K562 (cell line): ENCODE measurements at places on chromosomes 1 and 21.
A peak's percentile ranks its signal among the peaks of the same experiment; 100 is the strongest.

DNA sequence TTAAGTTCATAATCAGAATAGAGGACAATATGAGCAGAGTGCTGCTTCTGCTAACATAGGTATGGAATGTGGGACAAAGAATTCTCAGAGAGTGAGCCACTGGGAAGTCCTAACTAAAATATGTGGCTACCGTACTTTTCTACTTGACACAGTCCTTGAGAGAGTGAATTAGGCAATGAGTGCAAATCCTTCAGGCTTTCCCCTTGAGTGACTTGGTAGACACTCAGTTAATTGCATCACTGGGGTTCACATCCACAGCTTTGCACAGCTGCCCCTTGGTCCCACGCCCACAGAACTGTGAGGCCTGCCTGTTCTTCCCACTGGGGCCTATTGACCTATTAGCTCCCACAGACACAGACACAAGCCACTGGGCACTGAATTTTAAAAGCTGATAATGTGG lies 40.5 kb upstream of the PAXBP1 start:
- H3K27ac ChIP-seq, result no peak overlapping the region
- H3K36me3 ChIP-seq, result no peaks in the 10 kb centered on the region
- no peak overlapping the region for H3K4me3 ChIP-seq
- no peak for DNase-seq
- peaks cover 25% of the 10 kb centered on the region for H3K27me3 ChIP-seq

DNA sequence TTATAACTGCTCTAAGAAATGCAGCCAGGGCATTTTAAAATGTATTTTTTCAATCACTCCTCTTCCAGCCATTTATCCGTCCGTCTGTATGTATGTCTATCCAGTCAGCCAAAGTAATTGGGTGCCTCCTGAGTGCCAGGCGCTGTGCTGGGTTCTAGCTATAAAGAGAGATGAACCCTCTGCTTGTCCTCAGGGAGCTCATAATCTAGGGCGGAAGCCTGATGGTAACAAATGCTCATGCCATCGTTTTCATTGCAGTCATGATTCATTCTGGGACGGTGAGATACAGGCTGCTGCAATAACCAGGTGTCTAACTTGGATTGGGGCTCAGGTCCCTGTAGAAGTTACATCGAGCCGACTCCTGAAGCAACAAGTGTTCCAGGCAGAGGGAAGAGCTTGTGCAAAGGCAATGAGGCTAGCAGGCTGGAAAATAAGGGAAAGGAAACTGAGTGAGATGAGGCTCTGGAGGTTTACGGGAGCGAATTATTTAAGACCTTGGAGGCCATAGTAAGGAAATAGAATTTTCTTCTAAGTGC lies 11.6 kb downstream of the IFI6 start:
- no peaks in the 10 kb centered on the region for H3K27me3 ChIP-seq
- no peaks in the 10 kb centered on the region for H3K36me3 ChIP-seq
- H3K4me3 ChIP-seq, result peak overlapping the region; percentile 46
- DNase-seq, result no peak

DNA sequence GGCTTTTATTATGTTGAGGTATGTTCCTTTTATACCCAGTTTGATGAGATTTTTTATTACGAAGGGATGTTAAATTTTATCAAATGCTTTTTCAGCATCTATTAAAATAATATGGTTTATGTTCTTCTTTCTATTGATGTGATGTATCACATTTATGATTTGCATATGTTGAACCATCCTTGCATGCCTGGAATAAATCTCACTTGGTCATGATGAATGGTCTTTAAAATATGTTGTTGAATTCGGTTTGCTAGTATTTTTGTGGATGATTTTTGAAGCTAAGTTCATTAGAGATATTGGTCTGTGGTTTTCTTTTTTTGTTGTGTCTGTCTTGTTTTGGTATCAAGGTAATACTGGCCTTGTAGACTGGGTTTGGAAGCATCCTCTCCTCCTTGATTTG lies 14.1 kb downstream of the GPR88 start:
- no peaks in the 10 kb centered on the region for H3K27me3 ChIP-seq
- DNase-seq, result no peak
- H3K4me1 ChIP-seq, result no peaks in the 10 kb centered on the region
- H3K36me3 ChIP-seq, result no peaks in the 10 kb centered on the region
- no peak overlapping the region for H3K4me3 ChIP-seq
- no peak overlapping the region for H3K27ac ChIP-seq

DNA sequence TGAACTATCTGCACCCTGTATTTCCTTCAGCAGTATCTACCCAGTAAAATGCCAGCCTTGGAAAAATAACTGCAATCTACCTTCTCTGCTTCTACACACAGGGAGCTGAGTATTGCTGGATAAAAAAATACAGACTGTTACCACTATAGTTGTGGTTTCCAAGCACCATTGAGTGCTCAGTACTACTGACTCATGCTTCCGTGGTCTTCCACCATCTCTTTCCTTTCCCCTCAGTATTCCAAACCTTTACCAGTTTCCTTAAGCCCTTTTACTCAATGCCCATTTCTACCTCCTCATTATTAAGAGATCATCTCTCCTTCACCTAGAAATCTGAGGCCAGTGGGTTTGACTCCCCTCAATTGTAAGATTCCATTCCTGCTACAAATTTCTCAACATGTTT lies 23.8 kb downstream of the GLMN start:
- H3K4me1 ChIP-seq, result no peaks in the 10 kb centered on the region
- H3K27me3 ChIP-seq, result no peaks in the 10 kb centered on the region
- H3K27ac ChIP-seq, result no peak overlapping the region

- DNase-seq, result no peak
- no peak overlapping the region for H3K4me3 ChIP-seq
- no peak overlapping the region for H3K27ac ChIP-seq
- H3K36me3 ChIP-seq, result peaks cover 2% of the 10 kb centered on the region; the same call in 1 of the 3 replicates
Measured at GRCh38 chr21:37410639-37411038, 44.1 kb downstream of the DYRK1A start.

- H3K27me3 ChIP-seq, result no peaks in the 10 kb centered on the region
- no peaks in the 10 kb centered on the region for H3K36me3 ChIP-seq
- no peak overlapping the region for H3K27ac ChIP-seq
- no peaks in the 10 kb centered on the region for H3K4me1 ChIP-seq
- H3K4me3 ChIP-seq, result no peak overlapping the region
- peak; percentile 13 for DNase-seq
Measured at GRCh38 chr1:86356247-86356646, 39.9 kb downstream of the ODF2L start.

DNA sequence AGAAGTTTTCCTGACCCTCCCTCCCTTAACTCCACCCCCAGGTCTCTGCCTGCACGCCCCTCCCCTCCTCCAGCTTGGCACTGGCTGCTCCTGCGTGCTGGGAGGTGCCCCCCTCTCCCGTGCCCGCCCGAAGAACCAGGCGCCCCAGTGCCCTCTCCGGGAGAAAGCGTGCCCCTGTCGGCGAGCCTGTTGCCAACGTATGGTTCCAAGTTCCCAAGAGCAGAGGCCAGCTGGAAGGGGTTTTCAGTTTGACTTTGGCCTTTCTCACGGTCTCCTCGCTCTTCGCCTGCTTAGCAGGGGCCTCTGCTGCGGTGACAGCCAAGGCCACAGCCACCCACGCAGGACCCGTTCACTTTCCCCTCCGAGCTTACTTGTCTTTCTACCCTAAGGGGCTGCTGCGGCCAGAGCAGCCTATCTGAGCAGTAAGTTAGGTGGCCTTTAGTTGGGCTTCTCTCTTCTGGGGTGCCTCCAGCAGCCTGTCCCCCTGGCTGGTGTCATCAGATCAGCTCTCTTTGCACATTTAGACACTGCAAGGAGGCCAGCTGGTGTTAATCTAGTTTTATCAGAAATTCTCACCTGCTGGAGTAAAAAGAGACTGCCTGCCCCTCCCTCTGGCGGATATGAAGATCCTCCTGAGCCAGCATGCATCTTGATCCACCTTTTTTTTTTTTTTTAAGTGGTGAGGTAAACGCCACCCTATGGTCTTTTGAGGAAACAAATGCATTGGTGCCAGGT lies 1.5 kb downstream of the STUM start:
- no peaks in the 10 kb centered on the region for H3K36me3 ChIP-seq
- no peaks in the 10 kb centered on the region; the same call in 2 of the 3 replicates for H3K4me1 ChIP-seq
- peaks cover 18% of the 10 kb centered on the region; the same call in 2 of the 3 replicates for H3K27me3 ChIP-seq
- peak; percentile 58 for DNase-seq
- no peak overlapping the region for H3K27ac ChIP-seq

- peaks cover 47% of the 10 kb centered on the region for H3K4me1 ChIP-seq
- H3K27me3 ChIP-seq, result no peaks in the 10 kb centered on the region
- peak; percentile 87 for DNase-seq
- peaks cover 17% of the 10 kb centered on the region; the same call in 2 of the 3 replicates for H3K36me3 ChIP-seq
- peak overlapping the region; percentile 94 for H3K27ac ChIP-seq
Measured at GRCh38 chr1:6612641-6613360, 730 bp upstream of the PHF13 start.

DNA sequence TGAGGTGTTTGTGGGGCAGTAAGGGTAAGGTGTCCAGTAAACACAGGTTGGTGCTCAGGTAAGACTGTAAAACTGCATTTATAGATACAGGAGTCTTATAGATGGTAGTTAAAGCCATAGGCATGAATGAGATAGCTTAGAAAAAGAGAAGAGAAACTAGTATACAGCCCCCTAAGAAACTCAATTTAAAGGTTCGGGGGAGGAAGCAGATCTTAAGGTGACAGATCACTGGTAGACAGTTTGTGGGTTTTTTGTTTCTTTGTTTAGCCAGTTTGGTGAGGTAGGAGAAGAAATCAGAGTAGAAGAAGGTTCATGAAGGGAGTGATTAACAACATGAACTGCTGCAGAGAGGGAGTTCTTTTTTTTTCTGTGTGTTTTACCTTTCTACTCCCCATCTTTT lies 6.1 kb upstream of the AGO3 start:
- H3K27me3 ChIP-seq, result no peaks in the 10 kb centered on the region
- no peak for DNase-seq
- no peaks in the 10 kb centered on the region; the same call in 2 of the 3 replicates for H3K4me1 ChIP-seq
- no peak overlapping the region for H3K4me3 ChIP-seq

DNA sequence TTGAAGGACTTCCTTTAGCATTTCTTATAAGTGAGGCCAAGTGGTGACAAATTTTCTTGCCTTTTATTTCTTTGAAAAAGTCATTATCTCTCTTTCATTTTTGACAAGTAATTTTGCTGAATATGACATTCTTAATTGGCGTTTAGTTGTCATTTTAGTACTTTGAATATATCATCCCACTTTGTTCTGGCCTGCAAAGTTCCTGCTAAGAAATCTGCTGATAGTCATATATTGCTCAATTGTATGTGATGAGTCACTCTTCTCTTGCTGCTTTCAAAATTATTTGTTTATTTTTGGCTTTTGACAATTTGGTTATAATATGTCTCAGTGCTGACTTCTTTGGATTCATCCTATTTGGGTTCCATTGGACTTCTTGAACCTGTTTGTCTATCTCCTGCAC lies 312.6 kb downstream of the DUSP10 start:
- H3K27me3 ChIP-seq, result no peaks in the 10 kb centered on the region
- no peaks in the 10 kb centered on the region for H3K4me1 ChIP-seq
- no peaks in the 10 kb centered on the region for H3K36me3 ChIP-seq
- no peak overlapping the region for H3K27ac ChIP-seq
- DNase-seq, result no peak
- no peak overlapping the region for H3K4me3 ChIP-seq

DNA sequence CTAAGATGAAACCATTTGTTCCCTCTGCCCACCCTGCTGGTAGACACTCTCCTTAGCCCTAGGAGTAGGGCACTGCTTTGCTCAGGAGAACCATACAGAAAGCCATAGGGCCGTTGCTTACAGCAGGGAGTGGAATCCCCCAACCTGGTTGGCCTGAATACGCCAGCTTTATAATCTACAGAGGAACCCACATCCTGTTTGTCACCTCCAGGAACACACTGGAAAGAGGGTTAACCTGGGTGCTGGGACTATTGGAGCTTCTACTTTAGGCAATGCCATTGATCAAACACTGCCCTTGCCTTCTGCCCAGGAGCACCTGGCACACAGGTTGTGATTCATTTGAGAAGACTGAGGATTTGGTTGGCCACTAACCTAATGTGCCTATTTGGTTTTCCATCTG lies 124.8 kb downstream of the TNR start:
- H3K36me3 ChIP-seq, result no peaks in the 10 kb centered on the region
- H3K27ac ChIP-seq, result no peak overlapping the region
- H3K4me1 ChIP-seq, result no peaks in the 10 kb centered on the region
- no peak overlapping the region for H3K4me3 ChIP-seq
- H3K27me3 ChIP-seq, result peaks cover 6% of the 10 kb centered on the region; the same call in 1 of the 3 replicates

DNA sequence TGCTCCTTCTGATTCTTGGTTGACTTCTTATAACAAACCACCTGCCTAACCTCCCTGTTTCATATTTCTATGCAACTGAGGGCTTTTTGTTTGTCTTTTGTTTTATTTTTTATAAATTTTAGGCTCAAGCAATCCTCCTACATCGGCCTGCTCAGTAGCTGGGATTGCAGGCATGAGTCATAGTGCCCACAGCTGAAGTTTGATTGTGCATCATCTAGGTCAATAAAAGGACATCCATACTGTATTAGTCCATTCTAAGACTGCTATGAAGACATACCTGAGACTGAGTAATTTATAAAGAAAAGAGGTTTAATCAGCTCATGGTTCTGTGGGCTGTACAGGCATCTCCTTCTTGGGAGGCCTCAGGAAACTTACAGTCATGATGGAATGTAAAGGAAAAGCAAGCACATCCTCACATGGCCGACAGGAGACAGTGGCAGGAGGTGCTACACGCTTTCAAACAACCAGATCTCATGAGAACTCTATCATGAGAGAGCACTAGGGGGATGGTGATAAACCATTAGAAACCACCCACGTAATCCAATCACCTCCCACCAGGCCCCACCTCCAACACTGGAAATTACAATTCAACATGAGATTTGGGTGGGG lies 285.0 kb downstream of the SIPA1L2 start:
- H3K4me1 ChIP-seq, result no peaks in the 10 kb centered on the region
- no peaks in the 10 kb centered on the region for H3K27me3 ChIP-seq
- H3K27ac ChIP-seq, result no peak overlapping the region
- H3K36me3 ChIP-seq, result no peaks in the 10 kb centered on the region
- no peak for DNase-seq

DNA sequence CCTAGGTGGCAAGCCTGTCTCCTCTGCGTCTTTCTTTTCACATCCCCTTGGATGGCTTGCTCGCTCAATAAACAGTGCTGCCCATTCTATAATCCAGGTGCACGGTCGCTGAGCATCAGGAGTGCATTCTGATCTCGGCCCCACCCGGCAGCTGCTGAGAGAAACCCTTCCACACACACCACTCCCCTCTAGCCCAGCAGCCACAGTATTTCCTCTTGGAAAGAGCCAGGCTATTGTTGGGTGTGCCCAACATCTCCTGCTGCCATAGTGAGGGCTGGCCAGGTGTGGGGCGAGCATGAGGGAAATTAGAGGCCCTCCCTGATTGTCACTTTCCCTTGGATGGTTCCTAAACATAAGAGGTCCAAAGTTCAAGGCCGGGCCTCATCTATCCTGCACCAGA lies 24.7 kb downstream of the GPA33 start:
- H3K4me3 ChIP-seq, result no peak overlapping the region
- peaks cover 9% of the 10 kb centered on the region for H3K4me1 ChIP-seq
- no peak overlapping the region for H3K27ac ChIP-seq
- H3K27me3 ChIP-seq, result peaks cover 35% of the 10 kb centered on the region
- no peaks in the 10 kb centered on the region for H3K36me3 ChIP-seq
